ENCODE measurements at places on chromosomes 2 and 18. TPM values are rescaled to one million over a fixed set of nuclear protein-coding genes. Genes with fewer than 3 reads are reported as not detected.

The ATP8B1 gene
- total RNA-seq, result 1.9 TPM

The UGT1A8 gene
- not detected for total RNA-seq

The FTCDNL1 gene
- 4.5 TPM for total RNA-seq

The SLC19A3 gene
- 7.9 TPM for total RNA-seq

The GALNT5 gene
- total RNA-seq, result 0.33 TPM

The SERPINB8 gene
- 20.1 TPM for total RNA-seq

The KCNG2 gene
- total RNA-seq, result not detected

The IAH1 gene
- 47.5 TPM for total RNA-seq

The CNTNAP5 gene
- total RNA-seq, result under 0.01 TPM

The ANKRD30B gene
- 1.2 TPM for total RNA-seq

The KCNF1 gene
- total RNA-seq, result not detected

The MATN3 gene
- total RNA-seq, result 1.1 TPM

The GREB1L gene
- 0.33 TPM for total RNA-seq

The CHCHD5 gene
- 12.5 TPM for total RNA-seq
